ENCODE measurements at places on chromosomes 12 and 14.

- no peak for DNase-seq
Observed at GRCh38 chr14:37824939-37825712, 229.7 kb downstream of the TTC6 start.

DNA sequence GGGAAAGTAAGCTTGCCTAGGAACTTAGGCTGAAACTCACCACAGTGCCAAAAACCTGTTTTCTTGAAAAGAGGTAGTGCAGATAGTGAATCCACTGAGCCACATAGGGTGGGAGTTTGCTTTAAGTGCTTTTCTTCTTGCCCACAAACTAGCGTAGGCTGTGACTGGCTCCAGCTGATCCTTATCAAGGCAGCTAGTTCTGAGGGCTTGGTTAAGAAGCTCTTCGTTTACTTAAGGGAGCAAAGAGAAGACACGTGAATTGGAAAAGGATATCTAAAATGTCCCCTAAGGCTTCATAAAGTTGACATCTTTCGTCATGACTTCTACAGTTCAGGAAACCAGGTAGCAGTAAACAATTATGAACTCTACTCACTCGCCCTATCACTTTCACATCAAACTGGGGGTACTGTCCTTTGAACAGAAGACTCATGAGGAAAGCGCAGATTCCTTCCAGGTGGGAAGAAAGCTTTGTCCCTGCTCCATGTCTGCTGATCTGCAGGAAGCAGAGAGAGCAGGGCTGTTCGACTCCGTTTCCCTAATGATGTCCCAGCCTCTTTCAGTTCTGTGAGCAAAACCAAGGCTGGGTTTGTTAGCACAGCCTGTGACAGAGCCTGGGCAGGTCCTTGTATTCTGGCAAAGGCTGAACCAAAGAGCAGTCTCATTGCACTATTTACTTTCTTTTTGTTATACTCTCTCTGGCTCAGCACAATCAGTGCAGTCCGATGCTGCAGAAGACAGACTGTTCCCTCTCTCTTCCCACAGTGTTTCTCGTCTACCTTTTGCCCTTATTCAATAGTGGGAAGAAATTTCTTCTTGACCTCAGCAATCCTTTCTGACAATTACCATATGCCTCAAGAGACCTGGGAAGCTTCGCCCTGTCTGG, 93.5 kb upstream of the ETV6 start:
- no peak for DNase-seq

DNA sequence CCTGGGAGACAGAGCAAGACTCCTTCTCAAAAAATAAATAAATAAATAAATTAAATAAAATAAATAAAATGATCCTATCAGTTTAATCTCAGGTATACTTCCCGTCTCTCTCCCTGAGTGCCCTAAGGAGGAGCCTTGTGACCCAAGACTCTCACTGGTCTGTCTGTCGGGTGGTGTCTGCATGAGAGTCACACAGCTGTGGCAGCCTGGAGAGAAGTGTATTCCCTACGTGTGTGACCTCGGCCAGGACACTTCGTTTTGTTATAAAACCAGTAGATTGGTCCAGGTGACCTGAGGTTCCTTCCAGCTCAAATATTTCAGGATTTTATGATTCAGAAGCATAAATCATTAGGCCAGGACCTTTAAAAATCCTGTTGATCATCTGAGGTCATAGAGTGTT, 4.8 kb downstream of the SYNE3 start:
- DNase-seq: no peak

DNA sequence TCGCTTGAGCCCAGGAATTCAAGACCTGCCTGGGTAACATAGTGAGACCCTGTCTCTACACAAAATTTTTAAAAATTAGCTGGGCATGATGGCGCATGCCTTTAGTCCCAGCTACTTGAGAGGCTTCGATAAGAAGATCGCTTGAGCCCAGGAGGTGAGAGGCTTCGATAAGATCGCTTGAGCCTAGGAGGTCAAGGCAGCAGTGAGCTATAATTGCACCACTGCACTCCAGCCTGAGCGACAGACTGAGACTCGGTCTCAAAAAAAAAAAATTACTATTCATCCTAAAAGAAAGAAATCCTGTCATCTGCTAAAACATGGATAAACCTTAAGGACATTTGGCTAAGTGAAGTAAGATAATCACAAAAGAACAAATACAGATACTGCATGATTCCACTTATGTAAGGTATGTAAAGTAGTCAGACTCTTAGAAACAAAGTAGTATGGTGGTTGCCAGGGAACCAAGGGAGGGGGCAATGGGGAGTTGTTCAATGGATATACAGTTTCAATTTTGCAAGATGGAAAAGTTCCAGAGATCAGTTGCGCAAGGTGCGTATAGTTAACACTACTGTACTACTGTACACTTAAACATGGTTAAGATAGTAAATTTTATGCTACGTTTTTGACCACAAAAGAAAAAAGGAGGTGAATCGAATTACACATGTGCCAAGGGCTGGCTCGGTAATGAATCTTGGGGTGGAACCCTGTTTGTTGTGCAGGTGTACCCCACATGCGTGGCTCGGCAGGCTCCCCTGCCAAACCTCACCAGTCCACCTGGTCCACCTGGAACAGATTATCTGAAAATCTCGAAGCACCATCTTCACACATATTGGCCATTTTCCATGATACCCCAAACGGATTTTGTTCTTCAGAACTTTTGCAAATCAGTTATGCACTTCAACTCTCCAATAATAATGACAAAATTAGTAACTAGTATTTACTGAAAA, 18.3 kb upstream of the ATP2A2 start:
- DNase-seq: no peak

DNA sequence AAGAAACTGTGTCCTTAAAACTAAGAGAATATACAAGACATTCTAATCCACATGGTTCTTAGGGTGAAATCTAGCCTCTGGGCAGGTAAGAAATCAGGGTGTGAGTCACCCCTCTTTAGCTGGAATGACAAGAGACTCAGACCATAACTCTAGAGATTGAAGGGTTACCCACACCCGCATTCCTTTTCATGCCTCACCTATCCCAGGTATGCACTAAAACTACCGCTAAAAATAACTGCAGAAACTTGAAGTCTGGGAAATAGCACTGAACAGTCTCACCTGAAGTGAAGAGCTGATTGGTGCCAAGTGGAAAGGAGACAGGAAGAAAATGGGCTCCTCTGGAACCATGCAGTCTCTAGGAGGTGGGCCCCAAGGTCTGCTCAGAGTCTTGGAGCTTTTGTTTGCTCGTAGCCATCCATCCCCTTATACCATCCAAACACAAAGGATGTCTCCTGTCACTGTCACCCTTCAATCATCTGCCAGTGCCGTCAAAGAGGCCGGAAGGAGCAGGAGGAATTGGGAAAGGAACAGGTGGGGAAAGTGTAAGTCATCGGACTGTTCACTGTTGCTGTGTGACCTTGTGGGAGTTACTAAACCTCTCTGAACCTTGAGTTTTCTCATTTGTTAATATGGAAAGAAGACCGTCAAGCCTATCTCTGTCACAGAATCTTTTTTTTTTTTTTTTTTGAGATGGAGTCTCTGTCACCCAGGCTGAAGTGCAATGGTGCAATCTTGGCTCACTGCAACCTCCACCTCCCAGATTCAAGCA, 22.4 kb downstream of the DDX47 start:
- no peak for DNase-seq

DNA sequence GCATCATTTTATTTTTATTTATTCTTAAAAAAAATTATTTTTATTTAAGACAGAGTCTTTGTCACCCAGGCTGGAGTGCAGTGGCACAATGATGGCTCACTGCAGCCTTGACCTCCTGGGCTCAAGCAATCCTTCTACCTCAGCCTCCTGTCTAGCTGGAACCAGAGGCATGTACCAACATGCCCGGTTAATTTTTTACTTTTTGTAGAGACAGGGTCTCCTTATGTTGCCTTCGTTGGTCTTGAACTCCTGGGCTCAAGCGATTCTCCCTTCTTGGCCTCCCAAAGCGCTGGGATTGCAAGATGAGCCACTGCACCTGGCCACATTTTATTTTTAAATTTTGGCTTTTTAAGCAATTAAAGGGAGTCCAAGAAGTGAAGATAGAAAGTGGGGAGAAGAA, 21.4 kb downstream of the TTC6 start:
- DNase-seq: no peak

DNA sequence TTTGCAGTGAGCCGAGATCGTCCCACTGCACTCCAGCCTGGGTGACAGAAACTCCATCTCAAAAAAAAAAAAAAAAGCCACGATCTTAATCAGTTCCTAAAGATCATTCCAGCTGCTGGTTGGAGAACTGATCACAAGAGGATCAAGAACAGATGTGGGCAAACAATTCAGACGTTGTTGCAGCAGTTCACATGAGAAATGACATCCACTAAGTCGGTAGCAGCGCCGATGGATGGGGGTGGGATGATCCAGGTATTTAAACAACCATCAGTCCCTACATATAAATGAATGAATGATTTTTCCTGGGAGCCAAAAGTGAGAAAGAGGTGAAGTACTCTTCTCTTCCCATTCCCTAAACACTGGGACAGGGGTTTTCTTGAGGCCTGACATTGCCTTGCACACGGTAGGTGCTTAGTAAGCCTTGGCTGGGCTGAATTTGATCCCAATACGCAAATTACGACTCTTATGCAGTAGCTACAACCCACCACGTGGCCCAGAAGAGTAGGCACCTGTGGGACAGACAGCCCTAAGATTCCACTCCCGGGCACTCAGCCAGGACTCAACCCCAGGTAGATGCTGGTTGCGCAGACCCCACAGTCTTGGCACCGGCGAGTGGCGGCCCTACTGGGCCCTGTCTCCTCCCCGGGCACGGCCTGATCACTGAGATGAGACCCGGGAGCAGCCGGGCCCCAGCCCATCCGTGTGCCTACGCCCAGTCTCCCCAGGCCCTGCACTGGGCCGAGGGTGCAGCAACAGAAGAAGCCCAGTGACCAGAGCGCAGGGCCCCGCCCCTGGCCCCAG, 565 bp downstream of the SPRYD3 start:
- DNase-seq: no peak

DNA sequence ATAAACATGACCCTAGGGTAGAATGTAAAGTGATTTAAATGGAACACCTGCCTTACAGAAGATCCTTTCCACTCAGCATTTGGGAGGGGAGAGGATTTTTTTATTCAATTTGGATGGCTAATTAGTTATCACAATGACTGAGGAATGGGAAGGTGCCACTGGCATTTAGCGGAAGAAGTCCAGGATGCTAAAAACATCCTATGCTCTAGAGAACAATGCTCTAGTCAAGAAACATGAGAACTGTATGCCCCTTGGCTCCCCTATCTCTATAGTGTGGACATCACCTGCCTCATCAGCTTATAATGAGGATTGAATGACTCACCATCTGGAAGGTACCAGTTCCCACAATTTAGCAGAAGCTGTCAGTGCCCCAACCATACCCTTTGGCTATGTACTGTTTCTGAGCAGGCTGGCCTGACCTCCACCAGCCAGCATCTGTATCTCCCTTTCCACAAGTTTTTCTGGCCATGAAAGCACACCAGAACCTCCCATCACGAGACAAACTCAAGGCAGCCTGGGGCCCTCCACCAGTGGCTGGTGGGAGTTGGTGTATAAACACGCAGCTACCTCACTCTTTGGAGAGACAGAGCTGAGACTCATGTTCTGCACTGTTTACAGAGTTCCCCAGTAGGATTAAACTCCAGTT, 109.7 kb upstream of the VASH1 start:
- DNase-seq: no peak

GRCh38 chr12:49345825-49346658, 646 bp upstream of the DNAJC22 start:
- no peak for DNase-seq

GRCh38 chr12:76074701-76075336, 9.7 kb downstream of the NAP1L1 start:
- no peak for DNase-seq

All from dorsolateral prefrontal cortex (tissue), 122 donors.